Activated T-cell treated with anti-CD3 and anti-CD28 coated beads, Interleukin-2, amount 50 U/mL, for 1 hour (primary cell): ENCODE measurements at places on chromosomes 13 and 19.

DNA sequence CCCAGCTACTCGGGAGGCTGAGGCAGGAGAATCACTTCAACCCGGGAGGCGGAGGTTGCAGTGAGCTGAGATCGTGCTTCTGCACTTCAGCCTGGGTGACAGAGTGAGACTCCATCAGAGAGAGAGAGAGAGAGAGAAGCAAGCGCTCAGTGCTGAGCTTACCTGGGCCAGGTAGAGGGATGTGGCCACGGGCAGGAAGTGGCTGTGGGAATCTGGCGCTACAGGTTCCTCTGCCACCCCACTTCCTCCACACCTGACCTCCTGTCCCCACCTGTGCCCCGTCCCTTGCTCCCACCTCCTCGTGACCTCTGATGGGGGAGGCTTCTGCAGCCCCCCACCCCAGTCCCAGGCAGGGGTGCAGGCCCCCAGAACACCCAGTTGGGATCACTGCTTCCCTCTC lies 1.0 kb upstream of the NCCRP1 start:
- no peak for DNase-seq

GRCh38 chr13:38444904-38445303 lies 95.3 kb downstream of the UFM1 start:
- no peak for DNase-seq

- DNase-seq: no peak
These were observed 58.7 kb downstream of the DPY19L3 start for GRCh38 chr19:32464279-32464678.

DNA sequence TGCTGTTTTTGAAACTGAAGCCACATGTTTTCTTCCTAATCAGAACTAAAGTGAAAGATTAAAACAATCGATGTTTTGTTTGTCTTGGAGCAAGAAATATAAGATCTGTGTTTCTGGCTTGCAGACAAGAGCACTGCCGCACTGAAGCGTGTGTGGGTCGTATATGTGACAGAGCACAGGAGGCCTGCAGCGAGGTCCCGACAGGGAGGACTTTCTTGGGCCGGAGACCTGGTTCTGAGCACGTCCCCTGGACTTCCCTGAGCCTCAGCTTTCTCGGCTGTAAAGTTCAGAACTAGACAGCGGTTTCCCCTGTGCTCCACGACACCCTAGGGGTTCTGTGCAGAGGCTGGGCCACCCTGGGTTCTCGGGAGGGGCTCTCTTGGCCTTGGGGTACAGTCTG lies 60.5 kb downstream of the GADD45B start:
- DNase-seq: no peak

DNA sequence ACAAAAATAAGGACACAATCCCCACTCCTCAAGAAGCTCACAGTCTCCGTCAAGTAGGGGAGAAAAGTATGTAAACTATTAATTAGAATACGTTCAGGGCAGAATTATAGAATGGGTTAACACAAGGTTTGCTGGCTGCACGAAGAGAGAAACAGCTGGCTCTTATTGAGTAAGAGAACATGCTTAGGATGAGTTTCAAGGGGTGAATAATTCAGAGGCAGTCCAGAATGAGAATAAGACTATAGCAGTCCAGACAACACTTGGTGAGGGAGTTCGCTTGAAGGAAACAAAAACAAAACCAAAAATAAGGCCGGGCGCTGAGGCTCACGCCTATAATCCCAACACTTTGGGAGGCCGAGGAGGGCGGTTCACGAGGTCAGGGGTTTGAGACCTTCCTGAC lies 61.9 kb downstream of the THSD1 start:
- no peak for DNase-seq
